Stimulated activated CD8-positive, alpha-beta memory T cell treated with anti-CD3 and anti-CD28 coated beads, Interleukin-4, amount 100 ng/mL, for 1 hour (primary cell): ENCODE measurements at places on chromosomes 1 and 21.

DNA sequence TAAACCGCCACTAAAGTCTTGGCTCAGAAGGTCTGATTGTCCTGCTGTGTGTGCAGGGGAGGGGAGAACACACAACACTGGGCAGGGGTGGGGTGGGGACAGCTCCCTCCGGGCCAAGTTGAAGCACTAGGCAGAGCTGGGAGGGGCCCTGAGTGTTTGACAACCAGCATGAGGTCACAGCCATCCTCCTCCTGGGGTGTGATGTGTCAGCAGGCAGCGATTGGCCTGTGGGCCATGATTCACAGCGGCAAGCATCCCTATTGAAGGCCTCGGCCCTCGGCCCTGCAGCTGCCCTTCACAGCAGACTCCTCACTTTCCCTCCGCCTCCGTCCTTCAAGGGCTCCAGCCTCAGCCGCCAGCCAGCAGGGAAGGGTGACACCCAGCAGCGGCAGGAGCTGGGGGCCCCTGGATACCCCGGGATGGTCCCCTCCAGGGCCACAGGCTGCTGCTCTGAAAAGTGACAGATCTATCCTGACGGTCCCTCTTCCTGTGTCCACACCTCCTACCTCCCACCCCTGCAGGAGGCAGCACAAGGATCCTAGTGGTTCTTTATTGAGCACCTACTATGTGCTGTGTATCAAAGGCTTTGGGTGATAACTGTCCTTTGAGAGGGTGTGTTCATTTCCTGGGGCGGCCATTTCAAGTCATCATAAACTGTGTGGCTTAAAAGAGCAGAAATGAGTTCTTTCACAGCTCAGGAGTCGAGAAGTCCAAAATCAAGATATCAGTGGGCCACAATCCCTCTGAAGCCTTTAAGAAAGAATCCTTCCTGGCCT lies 66.0 kb upstream of the SLC25A33 start:
- no peak for DNase-seq

DNA sequence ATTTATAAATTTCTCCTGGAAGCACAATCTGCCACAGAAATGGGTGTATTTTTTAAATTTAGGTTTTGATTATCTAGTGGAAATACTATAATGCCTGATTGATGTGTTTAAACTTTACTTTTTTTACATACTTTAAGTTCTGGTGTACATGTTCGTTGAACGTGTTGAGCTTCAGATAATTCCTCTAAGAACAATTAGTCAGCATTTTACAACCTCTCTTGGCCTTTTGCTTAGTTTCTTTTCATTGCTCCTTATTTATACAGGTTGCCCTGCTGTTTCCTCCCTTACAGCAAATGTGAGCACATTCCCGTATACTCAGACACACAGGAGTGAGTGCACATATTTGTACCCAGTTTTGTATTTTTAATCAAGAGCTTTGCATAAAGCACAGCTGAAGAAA lies 1038.9 kb downstream of the BRINP3 start:
- no peak for DNase-seq

GRCh38 chr1:187626056-187626455 lies 797.3 kb downstream of the PLA2G4A start:
- no peak for DNase-seq

- DNase-seq, result no peak
These were observed 36.4 kb upstream of the HSD17B7 start for GRCh38 chr1:162753998-162754585.
